ENCODE measurements at places on chromosomes 5 and 9.

GRCh38 chr5:169707686-169708085, 70.6 kb downstream of the DOCK2 start:
- H3K4me1 ChIP-seq, result no peaks in the 10 kb centered on the region
- no peak overlapping the region for H3K27ac ChIP-seq
- no peaks in the 10 kb centered on the region for H3K36me3 ChIP-seq
- no peak overlapping the region for H3K4me3 ChIP-seq
- DNase-seq, result no peak

DNA sequence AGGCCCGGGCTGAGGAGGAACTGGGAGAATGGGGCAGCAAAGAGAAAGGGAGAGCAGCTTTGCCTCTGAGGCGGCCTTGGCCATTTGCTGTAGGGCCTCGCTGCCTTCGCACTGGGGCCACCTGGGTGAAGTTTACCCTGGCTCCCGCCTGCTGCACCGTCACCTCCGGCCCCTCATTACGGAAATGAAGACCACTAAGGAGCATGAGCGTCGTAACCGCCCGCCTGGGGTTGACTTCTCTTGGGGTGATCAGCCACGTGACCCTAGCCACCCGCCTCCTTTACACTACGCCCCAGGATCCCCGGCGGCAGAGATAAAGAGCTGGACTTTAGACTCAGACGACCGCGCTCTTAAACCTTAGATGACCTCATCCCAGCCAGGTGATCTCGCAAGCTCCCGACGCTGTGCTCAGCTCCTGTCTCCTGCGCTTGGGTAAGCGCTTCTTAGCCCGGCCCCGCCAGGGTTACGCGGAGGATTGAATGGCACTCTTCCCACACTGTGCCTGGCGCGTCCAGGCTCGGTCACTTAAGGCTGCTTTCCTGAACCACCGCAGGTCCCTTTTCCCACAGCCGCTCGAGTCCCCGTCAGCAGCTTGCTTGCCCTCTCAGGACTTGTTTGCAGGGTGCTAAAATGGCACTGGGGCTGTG, 107.9 kb upstream of the LARP1 start:
- no peaks in the 10 kb centered on the region for H3K27me3 ChIP-seq
- no peaks in the 10 kb centered on the region for H3K4me1 ChIP-seq
- H3K4me3 ChIP-seq, result peak overlapping the region; percentile 22
- no peaks in the 10 kb centered on the region for H3K36me3 ChIP-seq
- no peak for DNase-seq

GRCh38 chr5:87829217-87829551, 416.5 kb upstream of the CCNH start:
- no peaks in the 10 kb centered on the region for H3K27me3 ChIP-seq
- peak; percentile 29 for DNase-seq
- H3K36me3 ChIP-seq, result no peaks in the 10 kb centered on the region
- no peaks in the 10 kb centered on the region for H3K4me1 ChIP-seq
- H3K4me3 ChIP-seq, result no peak overlapping the region

GRCh38 chr9:33198165-33198564, 31.0 kb upstream of the B4GALT1 start:
- peak; percentile 44 for DNase-seq
- H3K27ac ChIP-seq, result peak overlapping the region; percentile 48
- no peak overlapping the region for H3K4me3 ChIP-seq
- H3K4me1 ChIP-seq, result no peaks in the 10 kb centered on the region

DNA sequence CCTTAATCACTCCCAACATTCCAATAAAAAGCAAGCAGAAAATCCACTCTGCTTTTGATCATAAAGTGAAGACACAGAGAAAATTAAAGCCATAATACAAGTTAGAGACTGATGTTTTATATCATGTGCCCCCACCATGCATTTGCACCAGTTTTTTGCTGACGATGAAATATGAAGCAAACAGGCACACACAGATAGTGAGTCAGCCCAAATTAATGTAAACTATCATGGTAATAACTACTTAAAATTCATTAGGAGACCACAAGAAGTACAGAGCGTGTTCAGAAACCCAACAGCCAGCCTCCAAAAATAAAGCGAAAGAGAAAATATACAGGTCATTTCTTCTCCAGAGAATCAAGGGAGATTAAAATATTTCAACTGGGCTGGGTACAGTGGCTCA, 46.4 kb upstream of the KDM4C start:
- H3K27me3 ChIP-seq, result no peaks in the 10 kb centered on the region
- no peaks in the 10 kb centered on the region for H3K36me3 ChIP-seq
- H3K4me1 ChIP-seq, result no peaks in the 10 kb centered on the region
- H3K4me3 ChIP-seq, result no peak overlapping the region

- no peaks in the 10 kb centered on the region for H3K4me1 ChIP-seq
- no peak overlapping the region for H3K4me3 ChIP-seq
- H3K27me3 ChIP-seq, result no peaks in the 10 kb centered on the region
- H3K36me3 ChIP-seq, result no peaks in the 10 kb centered on the region
These were observed 2295.1 kb upstream of the WWC1 start for GRCh38 chr5:165996201-165996875.

- H3K4me3 ChIP-seq, result no peak overlapping the region
- DNase-seq, result no peak
- H3K36me3 ChIP-seq, result no peaks in the 10 kb centered on the region
- H3K4me1 ChIP-seq, result no peaks in the 10 kb centered on the region
- H3K27ac ChIP-seq, result no peak overlapping the region
These were observed 203.2 kb upstream of the IRX1 start for GRCh38 chr5:3392306-3392939.

GRCh38 chr5:66967102-66967501, 229.5 kb downstream of the CD180 start:
- no peak for DNase-seq
- H3K4me3 ChIP-seq, result no peak overlapping the region
- no peaks in the 10 kb centered on the region for H3K36me3 ChIP-seq
- H3K27ac ChIP-seq, result no peak overlapping the region
- no peaks in the 10 kb centered on the region for H3K4me1 ChIP-seq

GRCh38 chr9:108160706-108161355, 671.3 kb upstream of the KLF4 start:
- H3K27ac ChIP-seq, result no peak overlapping the region
- no peak overlapping the region for H3K4me3 ChIP-seq
- no peaks in the 10 kb centered on the region for H3K36me3 ChIP-seq
- no peaks in the 10 kb centered on the region for H3K4me1 ChIP-seq

DNA sequence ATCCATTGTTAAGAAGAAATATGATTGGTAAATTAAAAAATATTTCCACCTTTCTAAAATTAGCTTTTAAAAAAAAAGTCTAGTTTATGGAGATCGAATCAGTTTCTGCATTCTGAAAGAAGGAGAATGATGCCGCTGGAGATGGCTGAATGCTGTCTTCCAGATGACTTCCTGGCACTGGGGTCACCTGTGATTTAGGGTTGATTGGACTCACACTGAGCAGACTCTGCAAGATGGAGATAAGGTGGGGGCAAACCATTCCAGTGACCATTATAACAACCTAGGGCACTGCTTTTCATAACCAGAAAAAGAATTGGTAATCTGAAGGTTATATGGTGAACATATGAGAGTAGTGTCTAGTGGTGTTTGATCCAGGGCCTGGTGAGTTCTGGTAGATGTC, 40.8 kb downstream of the RHOBTB3 start:
- H3K4me1 ChIP-seq, result no peaks in the 10 kb centered on the region
- no peak overlapping the region for H3K27ac ChIP-seq
- H3K27me3 ChIP-seq, result no peaks in the 10 kb centered on the region
- H3K4me3 ChIP-seq, result no peak overlapping the region
- no peaks in the 10 kb centered on the region for H3K36me3 ChIP-seq

- H3K27ac ChIP-seq, result peak overlapping the region; percentile 54
- H3K4me3 ChIP-seq, result no peak overlapping the region
- no peaks in the 10 kb centered on the region for H3K27me3 ChIP-seq
- no peaks in the 10 kb centered on the region for H3K4me1 ChIP-seq
- H3K36me3 ChIP-seq, result no peaks in the 10 kb centered on the region
These were observed 189.4 kb downstream of the CCDC192 start for GRCh38 chr5:127892467-127893207.

DNA sequence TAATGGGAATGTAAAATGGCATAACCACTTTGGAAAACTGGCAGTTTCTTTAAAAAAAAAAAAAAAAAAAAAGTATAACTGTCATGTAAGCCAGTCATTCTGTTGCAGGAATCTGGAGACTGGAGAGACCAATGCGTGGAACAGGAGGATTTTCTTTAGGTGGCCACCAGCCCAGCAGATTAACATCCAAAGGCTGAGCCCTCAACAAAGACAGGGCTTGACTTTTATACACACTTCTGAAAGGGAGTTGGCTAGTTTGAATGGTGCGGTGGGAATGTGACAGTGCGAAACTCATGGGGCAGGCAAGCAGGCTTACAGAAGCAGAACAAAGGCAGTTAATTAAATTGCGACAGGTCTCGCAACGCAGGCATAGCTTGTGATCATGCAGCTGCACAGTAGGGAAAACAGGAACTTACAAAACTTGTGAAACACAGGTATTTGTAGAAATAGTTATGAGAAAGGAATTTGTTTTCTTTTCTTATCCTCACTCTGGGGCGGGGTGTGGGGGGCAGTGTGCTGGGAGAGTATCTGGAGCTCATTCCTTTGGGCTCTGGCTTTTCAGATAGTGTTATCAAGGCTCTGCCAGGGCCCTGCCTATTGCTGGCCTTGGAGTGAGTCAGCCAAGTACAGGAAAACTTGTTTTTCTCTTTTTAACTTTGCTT, 12.0 kb downstream of the UIMC1 start:
- no peak for DNase-seq
- no peak overlapping the region for H3K27ac ChIP-seq
- H3K27me3 ChIP-seq, result no peaks in the 10 kb centered on the region
- H3K36me3 ChIP-seq, result no peaks in the 10 kb centered on the region

GRCh38 chr9:113380869-113381378, 4.1 kb upstream of the HDHD3 start:
- peak overlapping the region; percentile 85 for H3K27ac ChIP-seq
- no peak overlapping the region for H3K4me3 ChIP-seq
- no peaks in the 10 kb centered on the region for H3K36me3 ChIP-seq
- no peak for DNase-seq
- no peaks in the 10 kb centered on the region for H3K27me3 ChIP-seq

DNA sequence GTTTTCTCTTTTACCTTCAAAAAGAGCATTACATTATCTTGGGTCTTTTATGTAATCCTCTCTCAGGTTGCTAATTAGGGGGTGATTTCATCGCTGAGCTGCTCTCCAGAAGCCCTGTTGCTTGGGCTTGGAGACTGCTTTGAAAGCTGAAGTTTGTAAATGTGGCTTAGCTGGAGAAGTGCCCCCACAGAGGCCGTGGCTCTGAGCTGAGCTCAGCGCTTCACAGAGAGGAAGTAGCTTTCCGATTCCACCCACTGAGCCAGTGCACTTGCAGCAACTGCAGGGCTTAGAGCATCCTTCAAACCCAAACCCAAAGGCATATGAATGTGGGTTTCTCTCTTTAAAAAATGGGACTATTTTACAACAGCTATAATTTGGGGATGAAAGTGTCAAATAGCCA, 13.7 kb upstream of the NXNL2 start:
- DNase-seq, result no peak
- no peaks in the 10 kb centered on the region for H3K27me3 ChIP-seq
- H3K4me3 ChIP-seq, result no peak overlapping the region
- H3K4me1 ChIP-seq, result peaks cover 6% of the 10 kb centered on the region

DNA sequence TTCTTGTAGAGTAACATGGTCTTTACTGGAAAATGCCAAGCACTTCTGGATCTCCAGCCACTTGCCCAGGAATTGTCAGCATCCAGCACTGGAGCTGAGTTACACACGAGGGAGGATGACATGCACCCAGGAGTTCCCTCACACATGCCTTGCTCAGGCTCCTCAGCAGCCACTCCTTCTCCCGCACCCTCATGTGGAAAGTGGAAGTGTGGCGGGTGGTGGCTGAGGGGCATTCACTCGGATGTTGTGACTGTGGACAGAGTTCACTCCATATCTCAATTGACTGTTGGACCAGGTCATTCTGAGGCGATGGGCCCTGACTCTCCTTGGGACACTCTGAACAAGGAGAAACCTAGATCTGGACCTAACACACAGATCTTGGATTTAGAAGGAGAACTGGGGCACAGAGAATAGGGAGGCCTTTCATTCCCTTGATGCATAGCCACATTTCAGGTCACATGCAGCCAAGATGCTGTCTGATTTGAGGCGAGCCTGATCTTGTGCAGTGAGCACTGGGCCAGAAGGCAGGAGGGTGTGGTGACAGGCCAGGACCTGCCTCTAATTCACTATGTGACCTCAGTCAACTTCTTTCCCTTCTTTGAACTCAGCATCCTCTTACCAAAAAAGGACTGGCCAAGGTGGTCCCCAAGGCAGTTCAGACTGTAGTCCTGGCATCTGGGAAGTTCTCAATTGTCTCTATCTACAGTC, 62.1 kb downstream of the CYSTM1 start:
- no peaks in the 10 kb centered on the region for H3K27me3 ChIP-seq
- H3K36me3 ChIP-seq, result no peaks in the 10 kb centered on the region
- H3K4me1 ChIP-seq, result no peaks in the 10 kb centered on the region
- DNase-seq, result no peak
- no peak overlapping the region for H3K4me3 ChIP-seq

DNA sequence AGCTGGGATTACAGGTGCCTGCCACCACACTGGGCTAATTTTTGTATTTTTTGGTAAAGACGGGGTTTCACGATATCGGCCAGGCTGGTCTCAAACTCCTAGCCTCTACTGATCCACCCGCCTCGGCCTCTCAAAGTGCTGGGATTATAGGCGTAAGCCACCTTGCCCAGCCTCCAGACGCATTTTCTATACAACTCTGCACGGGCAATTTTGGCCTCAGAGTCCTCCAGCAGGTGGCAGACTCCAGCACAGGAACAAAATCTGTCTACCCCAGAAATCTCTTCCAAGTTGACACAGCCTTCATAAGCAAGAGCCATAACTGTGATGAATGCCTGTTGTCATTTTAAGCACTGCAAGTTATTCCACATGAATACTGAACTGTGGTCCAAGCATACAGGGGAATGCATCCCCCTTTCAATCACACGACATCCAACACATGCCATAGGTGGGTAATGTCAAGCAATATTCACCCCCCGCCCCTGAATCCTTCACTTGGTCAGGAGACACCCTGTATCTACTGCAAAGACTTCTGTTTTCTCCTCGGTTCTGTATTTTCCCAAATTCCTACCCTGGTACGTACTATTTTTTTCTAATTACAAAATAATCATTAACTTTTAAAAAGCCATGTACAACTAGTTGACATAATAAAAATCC, 50.8 kb downstream of the ALDH7A1 start:
- H3K27ac ChIP-seq, result no peak overlapping the region
- no peaks in the 10 kb centered on the region for H3K36me3 ChIP-seq
- no peaks in the 10 kb centered on the region for H3K27me3 ChIP-seq
- DNase-seq, result no peak
- no peak overlapping the region for H3K4me3 ChIP-seq
